ENCODE measurements at places on chromosomes 6 and 20.

DNA sequence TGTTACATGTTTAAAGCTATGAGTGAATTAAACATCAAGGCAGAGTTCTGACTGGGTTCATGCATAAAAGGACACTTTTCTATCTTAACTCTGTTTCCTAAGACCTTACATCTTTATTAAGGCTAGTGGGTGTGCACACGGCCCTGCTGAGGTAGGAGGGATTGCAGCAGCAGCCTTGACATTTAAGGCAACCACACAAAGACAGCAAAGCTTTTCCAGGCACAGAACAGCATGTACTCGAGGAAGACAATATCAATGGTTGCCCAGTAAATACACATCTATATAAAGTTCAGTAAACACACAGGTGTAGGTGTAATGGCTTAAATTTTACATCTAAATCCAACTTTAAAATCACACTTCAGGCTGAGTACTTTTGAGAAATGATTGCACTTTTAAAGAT is 79.8 kb upstream of the LOC128125822 start:
- no peak for DNase-seq

- peak; percentile 23 for DNase-seq
Observed at GRCh38 chr6:11172501-11173327, 59.8 kb downstream of the NEDD9 start.

DNA sequence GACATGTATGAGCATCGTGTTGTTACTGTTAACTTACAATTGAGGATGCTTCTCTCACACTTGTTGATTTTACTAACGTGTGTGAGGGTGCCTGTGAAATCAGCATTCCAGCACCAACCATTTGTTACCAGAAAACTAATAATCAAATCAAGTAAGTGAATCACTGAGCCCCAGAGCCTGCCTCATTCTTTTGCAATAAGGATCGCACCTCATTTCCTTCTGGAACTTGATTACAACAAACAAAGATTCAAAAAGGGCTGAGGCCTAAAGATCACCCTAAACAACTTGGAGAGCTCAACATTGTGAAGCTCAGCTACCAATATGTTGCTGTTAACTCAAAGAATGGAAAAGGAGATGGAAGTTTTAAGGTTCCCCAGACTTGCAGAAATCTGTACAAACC is 274.7 kb downstream of the TFAP2A start:
- no peak for DNase-seq

GRCh38 chr20:4989570-4989969 is 11.7 kb downstream of the SLC23A2 start:
- no peak for DNase-seq

DNA sequence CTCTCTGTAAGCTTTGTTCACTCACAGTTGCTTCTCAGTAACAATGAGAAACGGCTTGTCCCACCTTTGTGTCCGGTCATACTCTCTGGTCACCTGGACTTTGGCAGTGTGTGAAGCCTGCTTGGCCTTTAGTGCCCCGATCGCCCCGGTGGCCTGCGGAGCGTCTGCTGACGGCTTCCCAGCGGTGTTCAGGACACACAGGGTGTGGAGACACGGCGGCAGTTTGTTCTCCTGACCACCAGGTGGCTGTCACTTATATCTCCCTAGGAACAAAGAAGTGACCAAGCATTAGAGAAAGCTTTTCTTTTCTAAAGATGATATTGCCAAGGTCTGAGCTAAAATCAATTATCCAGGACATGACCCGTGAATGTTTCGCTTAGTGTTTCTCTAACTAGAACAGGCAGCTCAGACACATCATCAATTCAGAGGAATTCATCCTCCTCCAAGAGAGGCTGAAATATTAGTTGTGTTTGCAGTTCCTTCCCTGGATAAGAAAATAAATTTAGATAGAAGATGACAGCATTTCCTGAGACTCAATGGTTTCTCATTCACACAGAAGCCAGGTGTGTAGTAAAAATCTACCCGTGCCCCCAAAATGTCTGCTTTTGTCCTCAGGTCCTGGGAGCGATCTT is 167.4 kb upstream of the THBS2 start:
- no peak for DNase-seq

DNA sequence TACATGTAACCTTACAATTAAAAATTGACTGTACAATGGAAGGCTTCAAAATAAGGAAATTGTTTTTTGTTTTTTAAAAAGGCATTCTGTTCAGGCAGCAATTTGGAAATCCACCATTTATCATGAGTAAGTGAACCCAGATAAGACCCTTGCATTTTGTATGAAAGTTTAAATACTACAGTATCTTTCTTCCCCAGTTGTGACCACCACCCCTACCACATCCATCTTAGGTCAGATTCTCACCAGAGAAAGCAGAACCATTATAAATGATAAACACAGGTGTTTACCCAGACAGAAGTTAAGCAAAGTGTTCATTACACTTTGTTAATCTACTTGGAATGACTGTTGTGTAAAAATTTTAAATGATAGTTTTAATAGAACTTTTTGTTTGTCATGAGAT is 20.2 kb downstream of the SENP6 start:
- no peak for DNase-seq

DNA sequence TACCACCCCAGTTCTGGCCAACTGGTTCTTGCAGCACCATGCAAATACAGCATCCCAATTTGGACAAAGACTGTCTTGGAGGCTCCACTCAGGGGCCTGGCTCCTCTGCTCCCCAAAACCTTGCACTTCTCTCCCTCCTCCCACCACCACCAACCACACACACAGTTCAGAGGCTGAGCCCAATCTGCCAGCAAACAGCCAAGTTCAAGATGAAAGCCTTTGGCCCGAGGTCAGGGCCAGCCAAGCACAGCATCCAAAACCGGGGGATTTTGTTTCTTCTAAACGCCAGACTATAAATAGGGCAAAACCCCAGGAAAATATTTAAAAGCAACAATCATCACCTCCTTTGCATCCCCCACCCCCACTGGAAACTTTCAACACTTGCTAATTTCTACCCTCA is 5.7 kb downstream of the KCNK5 start:
- no peak for DNase-seq

DNA sequence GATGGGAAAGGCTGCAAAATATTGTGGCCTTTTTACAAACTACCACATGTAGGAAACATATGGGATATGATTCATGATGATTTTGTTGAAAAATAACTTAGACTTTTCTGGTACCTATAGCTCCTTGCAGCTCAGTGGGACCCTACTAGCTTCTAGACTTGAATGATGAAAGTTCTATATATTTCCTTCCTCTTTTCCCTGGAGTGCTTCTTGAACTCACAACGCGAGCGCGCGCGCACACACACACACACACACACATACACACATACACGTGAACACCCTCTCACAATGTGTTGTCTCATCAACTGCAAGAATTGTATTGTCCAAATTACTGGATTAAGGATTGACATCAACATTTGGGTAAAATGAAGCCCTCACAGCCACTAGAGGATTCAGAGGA is 61.9 kb downstream of the TOX2 start:
- no peak for DNase-seq
